CD4-positive, CD25-positive, alpha-beta regulatory T cell (primary cell): ENCODE measurements at places on chromosomes 16 and 17.

GRCh38 chr17:74272731-74273201 is 1.3 kb upstream of the DNAI2 start:
- DNase-seq: no peak

GRCh38 chr16:58049232-58050185 is 24.0 kb downstream of the MMP15 start:
- DNase-seq: no peak

- DNase-seq: no peak
These were observed 47.5 kb upstream of the RRN3 start for GRCh38 chr16:15141586-15141985.

DNA sequence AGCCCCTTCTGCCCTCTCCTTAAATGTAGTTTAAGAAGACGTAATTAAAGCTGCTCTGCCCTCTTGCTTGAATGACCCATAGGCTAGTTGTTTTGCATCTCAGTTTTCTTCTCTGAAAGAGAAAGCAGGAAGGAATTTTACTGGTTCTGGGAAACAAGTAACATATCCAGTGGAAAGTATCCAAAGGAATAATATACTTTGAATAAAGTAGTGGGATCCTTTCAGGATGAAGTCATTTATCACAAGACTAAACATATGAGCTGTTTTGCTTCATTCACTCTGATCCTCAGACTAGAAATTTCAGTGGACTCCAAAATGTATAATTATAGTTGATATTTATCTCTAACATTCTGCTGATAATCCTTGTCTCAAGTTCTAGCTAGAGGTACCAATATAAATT is 1297.6 kb upstream of the GOT2 start:
- no peak for DNase-seq

DNA sequence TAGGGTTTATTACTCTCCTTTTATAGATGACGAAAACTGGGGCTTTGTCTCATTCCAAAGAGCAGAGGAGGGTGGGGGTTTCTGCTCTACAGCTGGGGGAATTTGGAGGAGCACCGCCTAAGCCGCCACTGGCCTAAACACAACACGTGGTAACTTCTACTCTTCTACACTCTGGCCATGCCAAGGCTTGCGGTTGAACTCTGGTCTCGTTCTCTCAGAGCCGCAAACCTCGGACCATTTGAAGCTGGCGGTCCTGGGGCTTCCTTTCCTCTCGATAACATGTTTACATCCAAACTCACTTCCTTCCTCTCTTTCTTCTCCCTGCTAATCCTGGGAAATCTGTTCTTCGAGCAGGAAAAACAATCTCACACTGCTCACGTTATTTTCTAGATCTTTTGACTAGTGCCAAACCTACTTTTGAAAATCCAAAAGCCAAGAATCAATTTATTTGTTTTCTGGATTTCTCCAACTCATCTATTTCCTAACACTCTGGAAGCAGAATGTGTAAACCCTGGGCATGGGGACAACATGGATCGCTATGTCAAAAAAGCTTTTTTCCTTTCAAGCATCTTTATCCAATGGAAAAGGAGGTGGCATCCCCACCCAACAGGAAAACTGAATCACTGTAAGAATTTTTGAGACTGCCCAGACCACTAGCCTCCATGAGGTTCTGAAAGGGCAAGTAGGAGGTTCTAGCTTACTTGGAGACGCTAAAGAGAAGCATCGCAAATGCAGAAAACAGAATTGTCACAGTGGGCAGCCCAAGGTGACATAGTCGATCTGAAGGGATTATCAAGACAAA is 13.6 kb upstream of the EEF2K start:
- peak; percentile 75 for DNase-seq

- peak; percentile 62 for DNase-seq
These were observed 742 bp downstream of the PFN1 start for GRCh38 chr17:4947411-4948165.

DNA sequence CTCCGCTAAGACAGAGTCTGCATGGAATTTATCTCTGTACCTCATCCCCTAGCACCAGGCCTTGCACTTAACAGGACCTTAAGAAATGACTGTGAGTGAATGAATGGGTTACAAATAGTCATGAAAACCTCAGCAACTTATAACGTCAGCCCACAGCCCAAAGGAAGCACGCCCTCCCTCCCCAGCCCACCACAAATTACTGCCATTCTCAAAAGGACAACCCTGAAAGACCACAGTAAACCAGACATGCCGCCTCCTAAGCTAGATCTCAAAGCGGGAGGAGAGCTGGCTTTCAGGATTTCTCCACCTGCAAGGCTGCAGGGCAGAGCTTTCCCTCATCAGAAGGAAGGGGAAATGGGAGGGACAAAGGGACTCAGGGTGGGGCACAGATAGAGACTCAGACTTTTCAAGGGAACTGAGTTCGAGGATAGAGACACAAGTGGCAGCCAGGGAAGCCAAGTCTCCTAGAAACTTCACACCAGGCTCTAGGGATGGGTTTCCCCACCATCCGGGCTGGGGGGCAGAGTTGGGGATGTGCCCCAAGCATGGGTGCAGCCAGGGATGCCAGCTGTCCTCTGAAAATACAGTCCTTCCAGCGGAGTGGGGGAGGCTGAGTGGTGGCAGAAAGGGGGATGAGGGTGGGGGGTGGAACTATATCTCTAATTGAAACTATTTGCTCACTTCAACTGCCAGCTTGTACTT is 56.7 kb downstream of the PLXDC1 start:
- no peak for DNase-seq

GRCh38 chr17:28526381-28526780 is 20.2 kb downstream of the FOXN1 start:
- DNase-seq: no peak

DNA sequence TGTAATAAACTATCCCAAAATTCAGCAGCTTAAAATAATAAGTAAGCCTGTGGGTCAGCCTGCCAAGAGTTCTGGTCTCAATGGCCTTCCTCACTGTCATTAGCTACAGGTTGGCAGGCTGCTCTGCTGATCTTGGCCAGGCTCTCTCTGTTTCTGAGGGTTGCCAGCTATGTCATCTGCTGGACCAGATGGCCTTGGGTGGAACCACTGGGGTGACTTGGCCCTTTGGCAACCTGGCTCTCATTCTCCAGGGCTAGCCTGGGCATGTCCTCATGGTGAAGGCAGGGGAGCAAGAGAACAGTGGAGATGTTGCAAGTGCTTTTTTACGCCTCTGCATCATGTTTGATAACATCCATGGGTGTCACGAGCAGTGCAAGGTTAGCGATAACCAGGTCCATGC is 13.9 kb downstream of the ITGAM start:
- DNase-seq: no peak

GRCh38 chr17:33603789-33604188 is 310.7 kb upstream of the ASIC2 start:
- DNase-seq: no peak

DNA sequence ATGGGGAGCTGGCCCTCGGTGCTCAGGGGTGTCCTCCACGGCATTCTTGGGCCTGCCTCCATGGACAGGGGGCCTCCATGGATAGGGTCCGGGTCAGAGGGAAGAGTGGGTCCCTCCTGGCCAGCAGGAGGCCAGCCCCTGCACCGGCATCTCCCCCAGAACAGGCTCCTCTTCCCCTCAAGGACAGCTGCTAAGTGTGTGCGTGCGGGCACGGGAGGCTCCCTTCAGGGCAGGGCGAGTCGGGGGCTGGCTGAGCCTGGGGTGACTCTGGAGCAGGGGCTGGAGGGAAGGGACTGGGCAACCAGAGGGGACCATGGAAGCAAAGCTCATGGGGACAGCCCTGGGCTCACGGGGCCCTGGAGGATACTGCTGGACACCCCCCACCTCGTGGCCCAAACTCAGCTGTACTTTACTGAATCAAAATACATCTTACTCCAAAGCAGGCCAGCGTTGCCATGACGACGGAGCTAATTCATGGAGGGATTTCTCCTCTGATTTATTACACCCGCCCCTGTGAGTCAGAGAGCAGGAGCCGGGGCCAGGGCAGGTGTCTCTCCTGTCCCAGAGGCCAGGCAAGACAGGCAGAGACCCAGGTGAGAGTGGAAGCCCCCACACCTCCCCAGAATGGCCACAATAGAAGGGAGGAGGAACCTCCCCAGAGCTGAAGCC is 2.1 kb downstream of the CASKIN1 start:
- no peak for DNase-seq

DNA sequence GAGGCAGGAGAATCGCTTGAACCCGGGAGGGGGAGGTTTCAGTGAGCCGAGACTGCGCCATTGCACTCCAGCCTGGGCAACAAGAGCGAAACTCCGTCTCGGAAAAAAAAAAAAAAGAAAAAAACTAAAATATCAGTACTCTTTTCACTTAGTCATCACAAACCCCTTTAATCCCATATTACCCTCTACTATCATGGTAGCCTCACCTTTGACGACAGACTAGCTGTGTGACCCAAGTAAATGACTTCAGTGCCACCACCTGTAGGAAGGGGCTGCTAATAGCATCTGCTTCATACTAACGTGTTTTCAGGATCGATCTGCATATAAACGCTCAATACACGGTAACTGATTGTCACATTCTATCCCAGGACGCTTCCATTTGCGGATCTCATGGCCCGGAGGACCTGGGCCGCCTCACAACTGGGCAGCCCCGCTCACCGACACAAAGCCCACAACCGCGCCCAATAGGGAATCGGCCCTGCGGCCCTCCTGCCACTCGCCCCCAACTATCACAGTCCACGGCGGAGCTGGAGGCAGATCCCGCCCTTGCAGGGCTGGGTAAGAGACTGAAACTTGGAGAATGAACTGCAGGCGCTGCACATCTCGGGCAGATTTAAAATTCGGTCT is 1.1 kb upstream of the ZNF263 start:
- DNase-seq: no peak

DNA sequence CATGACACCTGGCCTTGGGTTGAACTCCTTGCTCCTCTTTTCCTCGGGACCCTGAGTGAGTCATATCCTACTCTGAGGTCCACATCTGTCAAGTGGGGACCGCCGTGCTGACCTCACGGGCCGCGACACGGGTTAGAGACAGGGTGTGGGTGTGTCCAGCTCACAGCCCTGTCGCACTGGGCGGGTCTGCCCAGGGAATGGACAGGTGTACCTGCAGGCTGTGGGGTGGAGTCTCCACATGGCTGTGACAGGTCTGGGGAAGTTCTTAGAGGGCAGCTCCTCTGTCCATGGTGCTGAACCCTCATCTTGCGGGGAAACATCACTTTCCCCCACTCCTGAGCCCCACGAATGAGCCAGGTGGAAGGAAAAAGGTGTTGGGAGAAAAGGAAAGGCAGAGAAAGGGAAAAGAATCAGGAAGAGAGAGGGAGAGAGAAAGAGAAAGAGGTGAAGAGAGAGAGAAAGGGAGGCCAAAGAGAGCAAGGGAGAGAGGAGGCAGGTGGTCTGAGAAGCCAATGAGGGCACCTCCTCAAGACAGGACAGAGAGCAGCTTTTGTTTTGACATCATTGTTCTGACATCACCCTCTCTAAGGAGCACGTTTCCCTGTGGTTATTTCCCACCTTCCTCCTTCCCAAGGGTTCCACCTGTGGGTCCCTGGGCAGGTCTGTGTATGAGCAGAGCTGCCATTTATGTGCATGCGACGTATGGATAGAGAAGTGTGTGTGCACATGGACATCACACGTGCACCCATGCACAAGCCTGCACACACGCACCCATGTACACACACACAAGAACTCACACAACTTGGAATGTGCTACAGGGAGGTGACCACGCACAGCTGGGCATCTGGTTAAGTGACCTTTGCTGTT is 32.6 kb upstream of the CBFA2T3 start:
- peak; percentile 22 for DNase-seq

DNA sequence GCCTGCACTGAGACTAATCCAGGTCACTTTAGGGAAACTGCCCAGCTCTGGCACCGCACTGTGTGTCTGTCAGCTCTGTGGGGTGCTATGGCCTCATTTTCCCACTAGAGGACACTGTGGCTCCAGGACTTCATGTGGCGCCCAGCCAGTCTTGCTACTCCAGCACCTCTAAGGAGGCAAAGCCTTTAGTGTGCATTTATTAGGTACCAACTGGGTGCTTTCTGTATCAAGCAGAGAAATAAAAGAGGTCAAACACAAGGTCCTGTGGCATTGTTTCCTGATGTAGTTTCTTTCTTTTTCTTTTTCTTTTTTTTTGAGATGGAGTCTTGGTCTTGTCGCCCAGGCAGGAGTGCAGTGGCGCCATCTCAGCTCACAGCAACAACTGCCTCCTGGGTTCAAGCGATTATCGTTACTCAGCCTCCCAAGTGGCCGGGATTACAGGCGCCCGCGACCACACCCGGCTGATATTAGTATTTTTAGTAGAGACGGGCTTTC is 12.5 kb upstream of the RHBDL3 start:
- peak; percentile 16 for DNase-seq

DNA sequence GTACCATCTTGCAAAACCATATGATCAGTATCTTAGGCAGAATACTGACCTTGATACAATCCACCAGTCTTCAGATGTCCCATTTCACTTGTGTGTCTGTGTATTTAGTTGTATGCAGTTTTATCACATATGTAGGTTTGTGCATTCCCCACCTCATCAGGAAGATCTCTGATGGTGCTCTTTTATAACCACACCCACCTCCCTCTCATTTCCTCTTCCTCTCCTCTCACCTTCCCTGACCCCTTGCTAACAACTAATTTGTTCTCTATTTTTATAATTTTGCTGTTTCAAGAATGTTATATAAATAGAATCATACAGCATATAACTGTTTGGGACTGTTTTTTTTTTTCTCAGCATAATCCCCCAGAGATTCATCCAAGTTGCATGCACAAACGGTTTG is 52.0 kb upstream of the ACSM2B start:
- no peak for DNase-seq

GRCh38 chr17:81934850-81935708 is 2.0 kb downstream of the PYCR1 start:
- no peak for DNase-seq

DNA sequence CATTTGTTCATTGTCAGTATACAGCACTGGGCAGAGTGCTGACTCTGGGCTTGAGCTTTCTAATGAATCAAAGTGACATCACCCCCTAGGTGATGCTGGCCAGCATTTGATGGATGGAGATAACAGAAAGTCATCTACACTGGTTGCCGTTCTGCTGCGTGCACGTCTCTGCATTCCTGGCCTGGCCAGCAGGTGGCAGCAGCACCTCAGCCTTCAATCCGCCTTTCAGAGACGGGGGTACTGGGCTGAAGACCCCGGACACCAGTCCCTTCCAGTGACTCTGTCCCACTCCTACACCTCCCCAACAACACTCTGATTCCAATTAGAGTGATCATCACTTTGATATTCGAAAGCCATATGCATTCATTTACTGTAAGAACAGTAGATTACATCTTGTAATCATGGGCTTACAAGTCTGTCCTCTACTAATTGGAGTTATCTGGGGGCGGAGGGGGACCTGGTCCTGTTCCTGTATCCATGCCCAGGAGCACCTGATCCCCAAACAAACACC is 6.0 kb downstream of the CPSF4L start:
- DNase-seq: peak; percentile 42

GRCh38 chr17:6104956-6105648 is 34.9 kb downstream of the WSCD1 start:
- DNase-seq: no peak

GRCh38 chr16:17027488-17028129 is 443.2 kb downstream of the XYLT1 start:
- DNase-seq: no peak

GRCh38 chr16:61681673-61682072 is 354.6 kb downstream of the CDH8 start:
- no peak for DNase-seq
